HL-60 (cell line): ENCODE measurements at places on chromosomes 3 and 15.

- no peak for DNase-seq
Measured at GRCh38 chr3:55270976-55271375, 216.1 kb downstream of the WNT5A start.

- no peak for DNase-seq
Measured at GRCh38 chr3:186489507-186489906, 54.7 kb downstream of the CRYGS start.

DNA sequence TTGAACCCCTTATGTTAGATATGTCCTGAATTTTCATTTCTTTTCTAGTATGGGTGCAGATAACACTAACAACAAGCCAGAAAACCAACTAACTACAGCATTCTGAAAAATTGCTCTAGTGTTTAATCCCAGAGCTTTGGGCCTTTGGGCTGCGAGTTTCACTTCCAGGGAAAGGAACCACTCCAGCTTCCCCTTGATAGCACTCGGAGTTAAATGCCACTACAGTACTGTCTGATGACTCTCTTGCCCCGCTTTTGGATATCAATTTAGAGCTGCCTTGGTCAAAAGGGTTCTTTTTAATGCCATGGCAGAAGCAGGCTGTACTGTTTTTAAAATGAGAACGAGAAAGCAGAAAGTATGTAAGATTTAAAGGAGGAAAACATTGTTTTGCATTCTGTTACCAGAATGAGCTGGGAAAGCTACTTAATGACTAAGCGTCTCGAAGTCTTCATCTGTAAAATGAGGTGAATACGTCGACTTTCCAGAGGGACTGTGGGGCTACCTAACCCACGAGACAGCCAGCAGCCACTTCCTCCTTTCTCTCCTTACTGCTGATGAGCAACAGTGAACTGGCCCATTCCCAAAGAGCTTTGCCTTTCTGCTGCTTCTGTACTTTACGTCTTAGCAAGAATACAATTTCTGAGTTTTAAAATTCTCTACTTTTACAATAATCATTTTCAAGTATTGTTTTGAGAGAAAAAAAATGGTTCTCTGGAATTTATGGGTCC is 299.3 kb upstream of the LYSMD4 start:
- peak; percentile 34 for DNase-seq

- no peak for DNase-seq
Measured at GRCh38 chr3:116301422-116301821, 143.9 kb downstream of the LSAMP start.

GRCh38 chr3:153293265-153293664 is 131.2 kb downstream of the RAP2B start:
- peak; percentile 52 for DNase-seq

GRCh38 chr3:158169091-158169491 is 59.2 kb downstream of the RSRC1 start:
- no peak for DNase-seq

- no peak for DNase-seq
Measured at GRCh38 chr3:4478261-4478660, 11.2 kb upstream of the SUMF1 start.

GRCh38 chr15:73660455-73660854 is 23.7 kb upstream of the CD276 start:
- DNase-seq = no peak

DNA sequence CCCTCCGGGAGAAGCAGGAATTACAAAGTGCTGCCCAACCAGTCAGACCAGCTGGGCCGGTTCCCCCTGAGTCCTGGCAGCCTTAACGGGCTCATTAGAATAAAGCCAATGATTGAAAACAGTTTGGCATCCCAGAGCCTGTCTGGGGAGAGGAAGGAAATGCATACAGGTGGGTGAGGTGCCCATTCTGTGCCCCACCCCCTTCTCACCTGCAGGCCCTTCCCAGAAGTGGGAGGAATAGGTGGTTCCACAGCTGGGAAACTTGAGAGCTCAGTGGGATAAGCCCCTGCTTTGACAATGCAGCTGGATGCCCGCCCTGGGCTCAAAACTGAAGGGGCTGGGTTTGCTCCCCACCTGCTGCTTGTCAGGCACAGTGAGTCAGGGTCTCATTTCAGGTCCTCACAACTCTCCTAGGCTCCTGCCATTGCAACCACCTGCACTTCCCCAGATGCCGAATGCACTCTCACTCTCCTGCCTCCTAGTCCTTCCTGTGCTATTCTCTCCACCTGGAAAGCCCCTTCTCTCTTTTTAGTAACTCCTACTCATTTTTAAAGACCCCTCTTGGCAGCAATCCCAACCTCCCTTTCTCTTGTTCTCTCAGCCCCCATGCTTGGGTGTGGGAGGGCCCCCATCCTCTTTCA is 5.5 kb upstream of the BUB1B start:
- DNase-seq = no peak

DNA sequence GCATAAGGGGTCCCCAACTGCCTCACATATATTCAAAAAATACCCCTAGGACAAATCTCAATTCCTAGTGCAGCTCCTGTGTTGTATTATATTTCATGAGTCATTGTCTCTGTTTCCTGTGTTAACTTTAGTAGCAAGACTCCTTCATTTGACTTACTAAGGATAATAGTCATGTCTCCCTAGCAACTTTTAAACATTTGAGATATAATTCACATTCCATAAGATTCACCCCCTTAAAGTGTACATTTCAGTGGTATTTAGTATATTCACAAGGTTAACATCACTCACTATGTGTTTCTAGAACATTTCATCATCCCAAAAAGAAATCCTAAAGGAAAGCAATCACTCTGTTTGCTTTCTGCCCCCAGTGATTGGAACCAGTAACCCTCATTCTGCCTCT is 121.3 kb upstream of the WNT7A start:
- DNase-seq = no peak

- no peak for DNase-seq
Measured at GRCh38 chr15:43086551-43086950, 19.3 kb downstream of the UBR1 start.

DNA sequence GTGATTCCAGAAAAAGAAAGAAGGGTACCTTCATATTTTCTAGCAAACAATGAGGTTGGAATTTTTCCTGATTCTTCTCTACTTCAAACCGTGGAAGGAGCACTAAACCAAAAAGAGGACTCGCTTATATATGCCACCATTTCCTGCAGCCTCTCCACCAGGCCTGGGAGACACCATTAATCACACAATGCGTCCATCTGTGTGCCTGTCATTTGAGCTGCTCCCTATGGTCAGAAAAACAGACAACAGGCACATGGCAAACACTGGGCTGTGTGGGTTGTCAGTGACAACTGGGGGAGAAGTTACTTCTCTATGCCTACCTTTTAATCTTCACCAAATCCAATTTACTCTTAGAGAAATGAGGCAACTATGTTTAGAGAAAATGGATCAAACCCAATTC is 71.9 kb downstream of the NR2F2 start:
- no peak for DNase-seq

DNA sequence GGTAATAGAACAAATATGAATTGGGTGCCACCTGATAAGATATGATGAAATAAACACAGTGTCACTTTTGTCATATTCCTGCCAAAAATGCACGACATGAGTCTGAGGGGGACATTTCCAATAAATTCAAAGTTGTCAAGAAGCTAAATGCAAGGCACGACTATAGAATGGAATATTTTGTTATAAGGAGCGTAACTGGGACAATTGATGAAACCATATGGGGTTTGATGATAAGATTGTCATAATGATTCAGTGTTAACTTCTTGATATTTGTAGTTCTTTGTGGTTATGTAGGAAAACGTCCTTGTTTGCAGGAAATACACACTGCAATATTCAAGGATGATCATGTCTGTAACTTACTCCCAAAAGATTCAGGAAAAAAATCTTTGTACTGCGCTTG is 163.3 kb downstream of the MEX3B start:
- no peak for DNase-seq

DNA sequence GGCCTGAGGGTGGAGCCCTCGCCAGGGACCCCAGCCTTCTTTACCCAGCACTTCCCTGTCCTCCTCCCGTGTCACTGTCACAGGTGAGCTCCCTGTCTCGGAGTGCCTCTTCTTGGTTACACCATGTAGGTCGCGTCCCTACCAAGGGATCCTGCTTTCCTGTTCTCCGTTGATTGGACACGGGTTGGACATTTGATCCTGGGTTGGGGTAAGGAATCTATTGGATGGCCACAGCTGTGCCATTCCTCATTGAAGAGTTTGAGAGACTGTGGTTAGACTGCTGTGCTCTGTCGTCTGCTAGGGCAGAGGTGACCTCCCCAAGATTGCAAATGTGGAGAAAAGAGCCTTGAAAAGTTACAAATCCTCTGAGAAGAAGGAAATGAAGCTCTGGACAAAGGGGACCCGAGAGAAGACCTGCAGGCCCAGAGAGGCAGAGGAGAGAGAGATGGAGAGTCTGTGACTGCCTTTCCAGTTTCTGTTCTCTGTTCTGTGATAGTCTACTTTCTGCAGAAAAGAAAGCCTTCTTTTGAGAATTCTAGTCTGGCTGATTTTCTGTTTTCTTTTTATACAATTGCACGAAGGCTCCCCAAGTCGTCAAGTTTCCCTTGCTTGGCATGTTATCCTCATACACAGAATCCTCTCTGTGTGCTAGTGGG is 325.7 kb upstream of the RGMA start:
- no peak for DNase-seq

DNA sequence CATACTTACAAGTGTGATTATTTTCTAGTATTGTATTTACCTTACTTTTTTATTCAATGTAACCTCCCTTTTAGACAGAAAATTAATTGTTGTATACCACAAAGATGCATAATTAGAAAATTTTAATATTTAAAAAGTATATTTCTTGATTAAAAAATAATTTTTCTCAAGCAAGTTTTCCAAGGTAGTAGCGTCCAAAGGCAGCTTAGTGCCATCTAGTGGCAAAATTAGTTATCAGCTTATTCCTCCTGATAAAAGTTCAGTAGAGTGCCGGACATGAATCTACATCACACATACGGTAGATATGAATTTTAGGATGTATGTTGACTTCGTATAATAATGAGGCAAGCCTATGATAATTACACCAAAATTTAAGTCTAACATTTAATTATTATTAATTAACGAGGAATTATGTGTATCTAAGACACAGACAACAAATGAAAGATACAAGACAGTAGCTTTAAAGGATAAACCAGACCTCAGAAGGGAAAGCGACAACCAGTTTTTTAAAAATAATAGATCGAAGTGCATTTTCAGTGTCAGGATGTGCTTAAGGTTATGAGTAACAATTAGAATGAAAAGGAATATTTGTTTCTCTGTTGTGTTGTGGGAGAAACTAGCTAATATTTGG is 405.9 kb downstream of the ROBO1 start:
- DNase-seq = peak; percentile 11

GRCh38 chr3:1583044-1583443 is 490.2 kb downstream of the CNTN6 start:
- DNase-seq = no peak

GRCh38 chr3:105759442-105760078 is 109.3 kb downstream of the CBLB start:
- no peak for DNase-seq

DNA sequence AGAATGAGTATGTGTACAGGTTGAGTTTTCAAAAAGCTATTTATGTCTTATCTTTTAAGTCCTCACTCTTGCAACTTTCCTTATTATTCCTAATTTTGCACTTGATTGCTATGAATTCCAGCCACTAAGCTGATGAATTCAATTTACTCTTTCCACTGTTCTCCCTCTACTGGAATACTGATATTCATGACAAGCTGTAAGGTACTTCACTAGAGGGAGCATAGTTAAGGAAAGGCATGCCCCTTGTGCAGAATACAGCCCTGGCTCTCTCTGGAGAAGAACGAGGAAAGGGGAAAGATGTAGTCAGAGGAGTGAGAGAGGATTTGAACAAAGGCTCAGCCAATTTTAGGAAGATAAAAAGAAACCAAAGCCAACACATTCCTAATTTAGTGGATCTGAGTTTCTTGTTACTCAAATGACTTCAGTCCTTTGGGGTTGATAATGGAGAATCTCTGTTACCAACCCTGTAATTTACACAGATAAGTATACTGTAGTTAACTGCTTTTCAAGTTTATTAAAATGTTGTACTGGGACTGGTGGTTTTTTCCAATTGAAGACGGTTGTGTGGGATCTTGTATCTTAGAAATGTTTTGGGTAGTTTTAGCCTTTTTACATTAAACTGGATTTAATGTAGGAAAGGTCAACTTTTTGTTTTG is 4.0 kb downstream of the SCAANT1 start:
- DNase-seq = no peak

- DNase-seq = no peak
Measured at GRCh38 chr3:101461451-101461850, 51.6 kb downstream of the SENP7 start.

GRCh38 chr3:13150624-13151023 is 77.4 kb upstream of the IQSEC1 start:
- no peak for DNase-seq

- no peak for DNase-seq
Measured at GRCh38 chr3:106083207-106083606, 214.4 kb upstream of the CBLB start.

- DNase-seq = no peak
Measured at GRCh38 chr3:124519591-124520194, 210.6 kb upstream of the UMPS start.

GRCh38 chr3:32155117-32155516 is 48.7 kb downstream of the GPD1L start:
- no peak for DNase-seq

- DNase-seq = no peak
Measured at GRCh38 chr15:64004056-64004455, 42.2 kb downstream of the DAPK2 start.

- DNase-seq = no peak
Measured at GRCh38 chr3:195897081-195897852, 11.1 kb downstream of the TNK2 start.

GRCh38 chr3:37765591-37766488 is 95.8 kb upstream of the CTDSPL start:
- DNase-seq = no peak

GRCh38 chr3:23738944-23739343 is 66.8 kb upstream of the UBE2E1 start:
- no peak for DNase-seq

- no peak for DNase-seq
Measured at GRCh38 chr3:4562595-4562994, 69.4 kb downstream of the ITPR1 start.

DNA sequence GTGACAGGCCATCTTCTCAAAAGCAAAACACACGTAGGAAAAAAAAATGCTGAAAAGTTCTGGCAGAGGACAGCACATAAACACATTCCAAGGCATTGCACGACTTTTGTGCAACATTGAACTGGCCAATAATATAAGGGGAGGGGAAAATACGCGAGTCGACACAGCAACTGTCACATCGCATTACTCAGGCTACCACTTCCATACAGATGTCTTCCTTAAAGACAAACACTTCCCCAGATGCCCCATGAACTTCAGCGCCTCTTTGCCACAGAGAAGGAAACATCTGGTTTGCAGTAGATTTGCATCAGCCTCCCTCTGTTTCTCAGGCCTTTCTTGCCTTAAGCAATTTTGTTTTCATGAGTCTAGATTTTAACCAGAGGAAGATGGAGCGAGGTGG is 144.4 kb upstream of the IGF1R start:
- DNase-seq = peak; percentile 89

DNA sequence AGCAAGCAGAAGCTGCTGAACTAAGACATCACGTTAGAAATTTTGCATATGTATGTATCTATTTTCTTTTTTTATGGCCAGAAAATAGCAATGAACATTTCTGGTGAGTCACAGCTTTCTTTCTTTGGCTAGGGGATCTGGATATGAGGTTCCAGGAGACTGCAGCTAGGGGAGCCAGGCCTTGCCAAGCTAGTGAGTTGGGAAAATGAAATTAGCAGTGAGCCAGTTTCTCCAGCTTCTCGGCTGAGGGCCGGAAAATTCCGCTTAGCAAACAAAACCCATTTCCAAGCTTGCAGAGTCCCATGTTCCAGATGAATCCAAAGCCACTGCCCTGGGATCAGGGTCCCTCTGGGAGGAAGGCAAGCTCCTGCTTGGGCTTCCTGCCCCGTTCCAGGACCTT is 137.6 kb downstream of the SRGAP3 start:
- no peak for DNase-seq
